ENCODE measurements at places on chromosomes 16 and 17.

DNA sequence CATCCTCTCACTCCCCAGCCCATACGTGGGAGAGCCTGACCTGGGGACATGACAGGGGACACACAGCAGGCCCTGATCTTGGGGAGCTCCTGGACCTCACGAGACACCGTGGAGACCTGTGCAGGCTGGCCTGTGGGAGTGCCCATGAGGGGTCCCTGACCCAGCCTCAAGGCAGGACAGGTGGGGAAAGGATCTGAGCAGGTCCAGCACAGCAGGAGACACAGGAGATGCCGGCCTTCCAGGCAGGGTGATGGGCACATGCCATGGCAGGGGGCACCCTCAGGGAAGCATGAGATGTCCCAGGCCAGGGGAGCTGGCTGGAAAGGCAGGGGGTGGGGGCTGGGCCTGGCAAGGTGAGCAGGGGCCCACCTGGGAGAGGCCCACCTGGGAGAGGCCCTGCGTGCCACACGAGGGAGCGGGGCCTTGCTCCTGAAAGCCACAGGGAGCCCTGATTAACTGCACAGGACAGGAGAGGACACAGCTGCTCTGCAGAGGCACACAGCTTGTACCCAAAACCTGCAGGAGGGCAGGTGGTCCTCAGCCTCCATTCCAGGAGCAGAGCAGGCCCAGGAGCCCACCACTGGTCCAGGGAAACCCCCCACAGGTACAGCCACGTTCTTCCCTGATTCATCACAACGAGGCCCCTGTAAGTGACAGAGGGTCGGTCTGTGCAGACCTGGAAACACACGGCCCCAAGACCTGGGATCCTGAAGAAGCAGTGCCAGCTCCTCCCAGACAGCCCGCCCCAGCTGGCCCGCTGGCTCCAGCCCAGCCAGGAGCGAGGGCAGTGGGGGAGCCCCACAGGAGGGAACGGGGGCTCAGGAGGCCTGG, 26.6 kb upstream of the KRT17 start:
- DNase-seq: no peak
- H3K4me3 ChIP-seq: no peak overlapping the region
- H3K4me1 ChIP-seq: peaks cover 9% of the 10 kb centered on the region
- no peaks in the 10 kb centered on the region for H3K27me3 ChIP-seq

GRCh38 chr16:24041834-24042631, 206.2 kb downstream of the PRKCB start:
- no peaks in the 10 kb centered on the region for H3K36me3 ChIP-seq
- H3K4me1 ChIP-seq: no peaks in the 10 kb centered on the region
- DNase-seq: peak; percentile 56

GRCh38 chr16:87664792-87665191, 62.5 kb downstream of the JPH3 start:
- H3K36me3 ChIP-seq: no peaks in the 10 kb centered on the region
- no peak overlapping the region for H3K4me3 ChIP-seq
- H3K27me3 ChIP-seq: no peaks in the 10 kb centered on the region
- H3K4me1 ChIP-seq: no peaks in the 10 kb centered on the region

DNA sequence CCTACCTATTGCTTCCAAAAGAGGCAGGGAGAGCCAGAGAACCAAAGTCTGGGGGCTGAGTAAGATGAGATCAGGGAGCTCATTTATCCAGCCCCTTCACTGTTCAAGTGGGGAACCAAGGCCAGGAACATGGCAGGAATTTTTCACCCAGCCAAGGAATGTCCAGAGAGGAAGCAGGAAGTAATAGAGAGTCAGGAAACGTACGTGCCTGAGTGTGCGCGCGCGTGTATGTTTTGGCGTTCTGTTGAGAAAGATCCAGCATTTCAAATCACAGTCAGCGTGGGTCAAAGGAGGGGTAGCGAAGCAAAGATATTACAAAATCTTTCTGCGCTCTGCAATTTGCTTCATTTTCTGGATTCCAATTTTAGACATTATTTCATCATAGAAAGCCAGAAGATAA, 41.9 kb upstream of the WSCD1 start:
- H3K4me3 ChIP-seq: no peak overlapping the region
- peak; percentile 42 for DNase-seq
- no peaks in the 10 kb centered on the region for H3K36me3 ChIP-seq
- no peaks in the 10 kb centered on the region for H3K27me3 ChIP-seq
- no peak overlapping the region for H3K27ac ChIP-seq

- no peak overlapping the region for H3K27ac ChIP-seq
- H3K36me3 ChIP-seq: peaks cover 6% of the 10 kb centered on the region
- no peak for DNase-seq
- H3K4me1 ChIP-seq: no peaks in the 10 kb centered on the region
- H3K4me3 ChIP-seq: no peak overlapping the region
These were observed 74.5 kb downstream of the MYH10 start for GRCh38 chr17:8556074-8556473.

DNA sequence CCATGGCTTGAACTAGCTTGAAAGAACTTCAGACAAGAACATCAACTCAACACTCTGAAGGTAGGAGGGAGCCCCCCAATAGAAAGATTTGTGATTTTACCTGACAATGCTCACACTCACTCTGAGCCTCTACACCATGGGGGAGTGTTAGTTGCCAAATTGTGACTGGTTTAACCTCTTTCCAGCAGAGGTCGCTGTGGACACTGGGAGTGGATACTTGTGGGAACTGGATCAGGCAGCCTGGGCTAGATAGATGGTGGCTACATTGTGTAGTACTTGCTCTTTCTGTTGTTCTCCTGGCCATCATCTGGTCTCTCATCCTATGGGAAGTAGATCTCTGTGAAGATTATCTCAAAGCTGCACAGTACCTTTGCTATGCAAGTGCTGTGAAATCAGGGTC, 2.9 kb downstream of the SMPD3 start:
- H3K27me3 ChIP-seq: no peaks in the 10 kb centered on the region
- H3K4me1 ChIP-seq: peaks cover 10% of the 10 kb centered on the region
- H3K4me3 ChIP-seq: no peak overlapping the region
- DNase-seq: no peak
- no peaks in the 10 kb centered on the region for H3K36me3 ChIP-seq
- H3K27ac ChIP-seq: no peak overlapping the region

- no peaks in the 10 kb centered on the region for H3K36me3 ChIP-seq
- peak overlapping the region; percentile 63 for H3K27ac ChIP-seq
- no peaks in the 10 kb centered on the region for H3K27me3 ChIP-seq
- no peaks in the 10 kb centered on the region for H3K4me1 ChIP-seq
- H3K4me3 ChIP-seq: no peak overlapping the region
- no peak for DNase-seq
These were observed 62.3 kb downstream of the TMEM100 start for GRCh38 chr17:55660178-55660886.

GRCh38 chr17:12985431-12986293, 32.2 kb downstream of the ELAC2 start:
- DNase-seq: no peak
- H3K36me3 ChIP-seq: no peaks in the 10 kb centered on the region
- peaks cover 20% of the 10 kb centered on the region for H3K4me1 ChIP-seq
- no peak overlapping the region for H3K27ac ChIP-seq

- peak; percentile 65 for DNase-seq
- H3K36me3 ChIP-seq: no peaks in the 10 kb centered on the region
- no peak overlapping the region for H3K27ac ChIP-seq
- H3K4me3 ChIP-seq: no peak overlapping the region
These were observed 6.0 kb downstream of the C1QTNF8 start for GRCh38 chr16:1089822-1090619.

DNA sequence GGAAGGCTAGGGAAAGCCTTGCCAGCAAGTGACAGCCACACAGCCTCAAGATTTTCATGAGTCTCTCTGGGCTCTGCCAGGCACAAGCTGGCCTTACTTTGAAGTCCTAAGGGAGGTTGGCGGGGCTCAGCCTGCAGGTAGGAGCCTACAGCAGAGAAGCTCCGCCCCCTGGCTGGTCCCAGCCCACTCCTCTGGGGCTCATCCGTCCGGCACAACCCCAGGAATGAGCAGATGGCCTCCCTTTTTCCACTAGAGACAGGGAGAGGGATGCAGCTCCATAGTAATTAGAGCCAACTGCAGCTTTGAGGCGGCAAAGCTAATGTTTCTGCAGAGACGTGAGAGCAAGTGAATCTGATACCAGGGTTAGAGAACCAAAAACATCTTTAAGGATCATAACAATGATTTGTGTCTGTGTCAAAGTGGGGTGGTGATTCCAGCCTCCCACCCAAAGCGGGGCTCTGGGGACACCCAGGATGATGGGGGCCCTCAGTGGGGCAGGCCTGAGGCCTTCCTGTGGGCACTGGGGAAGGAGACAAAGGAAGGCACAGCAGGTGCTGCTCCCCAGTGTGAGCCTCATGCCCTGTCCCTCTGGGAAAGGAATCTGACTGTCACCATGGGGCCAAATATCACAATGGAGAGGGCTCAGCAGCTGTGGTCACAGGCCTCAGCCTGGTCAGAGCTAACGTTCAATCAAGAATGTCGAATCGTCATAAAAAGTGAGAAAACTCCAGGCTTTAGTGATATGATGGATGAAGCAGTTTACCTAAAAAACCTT, 61.5 kb downstream of the RBFOX3 start:
- no peaks in the 10 kb centered on the region for H3K4me1 ChIP-seq
- no peak overlapping the region for H3K4me3 ChIP-seq
- no peaks in the 10 kb centered on the region for H3K36me3 ChIP-seq
- peak; percentile 43 for DNase-seq

DNA sequence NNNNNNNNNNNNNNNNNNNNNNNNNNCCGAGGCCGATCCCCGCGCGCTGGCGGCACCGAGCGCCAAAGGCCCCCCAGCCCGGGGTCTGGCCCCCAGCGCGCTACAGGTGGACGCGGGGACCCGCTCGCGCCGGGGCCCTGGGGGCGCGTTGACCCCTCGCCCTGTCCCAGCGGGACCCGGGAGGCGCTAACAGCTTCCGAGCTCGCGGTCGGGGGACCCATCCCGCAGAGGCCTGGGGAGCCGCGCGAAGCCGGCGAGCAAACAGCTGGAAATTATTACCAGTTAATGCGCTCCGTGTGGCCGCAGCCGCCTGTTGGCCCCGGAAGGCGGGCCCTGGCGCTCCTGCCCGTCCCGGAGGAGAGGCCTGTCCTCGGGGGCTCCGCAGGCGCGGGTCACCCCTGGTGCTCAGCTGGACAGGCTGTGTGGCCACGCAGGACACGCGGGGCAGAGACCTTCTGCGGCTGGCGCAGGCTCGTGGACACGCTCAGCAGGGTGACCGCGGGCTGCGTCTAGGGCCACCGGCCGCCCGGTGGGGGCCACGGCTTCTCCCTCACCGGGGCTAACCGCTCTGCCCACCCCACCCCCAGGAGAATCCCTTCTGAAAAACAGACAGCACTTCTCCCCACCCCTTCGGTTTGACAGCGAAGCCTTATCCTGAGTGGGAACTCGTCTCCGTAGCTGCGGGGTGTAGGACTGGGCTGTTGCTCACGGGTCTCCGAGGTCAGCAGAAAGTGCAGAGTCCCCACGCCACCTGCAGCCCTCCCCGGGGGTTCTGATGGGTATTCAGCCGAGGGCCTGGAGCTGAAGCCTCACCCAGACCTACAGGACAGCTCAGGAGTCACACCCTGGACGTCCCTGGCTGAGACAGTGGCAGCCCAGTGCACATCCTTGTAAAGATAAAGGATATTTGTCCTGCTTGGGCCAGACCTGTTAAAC, 138.7 kb upstream of the RPH3AL start:
- H3K36me3 ChIP-seq: no peaks in the 10 kb centered on the region
- no peaks in the 10 kb centered on the region for H3K27me3 ChIP-seq
- peak overlapping the region; percentile 57 for H3K4me3 ChIP-seq
- DNase-seq: peak; percentile 68

GRCh38 chr17:17778308-17779014, 58.3 kb downstream of the SREBF1 start:
- H3K27me3 ChIP-seq: no peaks in the 10 kb centered on the region
- no peak overlapping the region for H3K4me3 ChIP-seq
- no peak for DNase-seq
- no peaks in the 10 kb centered on the region for H3K4me1 ChIP-seq
- H3K36me3 ChIP-seq: no peaks in the 10 kb centered on the region

DNA sequence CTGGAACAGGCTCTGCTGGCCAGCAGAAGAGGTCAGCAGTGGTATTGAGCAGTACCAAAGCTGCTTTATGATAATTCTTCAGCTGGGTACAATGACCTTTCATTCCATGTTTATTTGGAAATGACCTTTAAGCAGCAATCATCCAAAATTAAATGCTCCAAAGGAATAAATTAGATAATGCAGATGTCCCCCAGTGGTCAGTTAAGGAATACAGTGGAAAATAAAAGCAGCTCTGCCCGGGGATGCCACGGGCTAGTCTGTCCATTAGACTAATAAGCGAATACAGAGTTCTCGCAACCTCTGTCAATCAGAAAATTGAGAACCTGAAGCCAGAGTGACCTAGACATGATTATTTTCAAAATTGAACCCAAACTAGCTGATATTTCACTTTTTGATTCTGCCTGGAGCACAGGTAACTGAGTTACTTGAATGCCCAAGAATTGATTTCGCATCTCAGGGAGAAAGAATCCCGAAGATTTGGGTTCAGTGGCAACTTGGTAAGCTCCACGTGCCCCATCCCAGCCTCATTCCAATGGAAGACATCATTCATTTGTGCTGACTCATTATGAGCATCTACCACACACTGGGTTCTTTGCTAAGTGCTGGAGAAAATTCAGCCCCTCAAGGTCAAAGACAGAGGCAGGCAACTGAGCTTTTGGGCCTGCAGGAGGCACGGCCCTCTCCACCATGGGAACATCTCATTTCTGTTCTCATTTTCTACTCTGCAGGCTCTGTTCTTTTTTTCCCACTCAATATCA, 34.4 kb upstream of the SLC39A11 start:
- H3K4me1 ChIP-seq: no peaks in the 10 kb centered on the region
- H3K27me3 ChIP-seq: no peaks in the 10 kb centered on the region
- H3K36me3 ChIP-seq: no peaks in the 10 kb centered on the region
- no peak overlapping the region for H3K4me3 ChIP-seq
- H3K27ac ChIP-seq: no peak overlapping the region

GRCh38 chr16:9422762-9423513, 331.5 kb downstream of the HAPSTR1 start:
- H3K27ac ChIP-seq: peak overlapping the region; percentile 34
- no peaks in the 10 kb centered on the region for H3K36me3 ChIP-seq
- DNase-seq: no peak
- H3K27me3 ChIP-seq: no peaks in the 10 kb centered on the region
- peaks cover 9% of the 10 kb centered on the region for H3K4me1 ChIP-seq

DNA sequence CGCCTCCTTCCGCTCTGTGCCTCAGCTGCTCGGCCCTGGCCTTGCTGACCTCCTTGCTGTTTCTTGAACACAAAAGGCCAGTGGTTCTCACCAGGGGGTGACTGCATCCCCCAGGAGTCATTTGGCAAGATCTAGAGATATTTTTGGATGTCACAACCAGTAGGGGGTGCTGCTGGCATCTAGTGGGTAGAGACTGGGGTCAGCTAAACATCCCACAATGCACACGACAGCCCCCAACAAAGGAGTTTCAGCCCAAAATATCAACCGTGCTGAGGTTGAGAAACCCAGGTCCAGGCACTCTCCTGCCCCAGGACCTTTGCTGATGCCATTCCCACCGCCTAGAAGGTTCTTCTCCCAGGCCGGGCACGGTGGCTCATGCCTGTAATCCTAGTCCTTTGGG, 39.7 kb downstream of the ABCC6 start:
- H3K4me3 ChIP-seq: no peak overlapping the region
- H3K36me3 ChIP-seq: no peaks in the 10 kb centered on the region
- no peaks in the 10 kb centered on the region for H3K27me3 ChIP-seq
- H3K27ac ChIP-seq: no peak overlapping the region
- DNase-seq: no peak
- no peaks in the 10 kb centered on the region for H3K4me1 ChIP-seq

- DNase-seq: no peak
- H3K4me1 ChIP-seq: no peaks in the 10 kb centered on the region
- H3K36me3 ChIP-seq: no peaks in the 10 kb centered on the region
- no peaks in the 10 kb centered on the region for H3K27me3 ChIP-seq
These were observed 17.1 kb downstream of the C16orf82 start for GRCh38 chr16:27083861-27084261.

- H3K4me3 ChIP-seq: no peak overlapping the region
- H3K27ac ChIP-seq: no peak overlapping the region
- H3K4me1 ChIP-seq: no peaks in the 10 kb centered on the region
- no peaks in the 10 kb centered on the region for H3K36me3 ChIP-seq
- no peaks in the 10 kb centered on the region for H3K27me3 ChIP-seq
These were observed 37.1 kb downstream of the TMEM11 start for GRCh38 chr17:21176773-21177395.
